ENCODE measurements at places on chromosomes 5 and 9. TPM values are rescaled to one million over a fixed set of nuclear protein-coding genes. Genes with fewer than 3 reads are reported as not detected.
A peak's percentile ranks its signal among the peaks of the same experiment; 100 is the strongest.

- DNase-seq, result no peak
Measured at GRCh38 chr9:126668058-126668457, 54.3 kb downstream of the LMX1B start.

DNA sequence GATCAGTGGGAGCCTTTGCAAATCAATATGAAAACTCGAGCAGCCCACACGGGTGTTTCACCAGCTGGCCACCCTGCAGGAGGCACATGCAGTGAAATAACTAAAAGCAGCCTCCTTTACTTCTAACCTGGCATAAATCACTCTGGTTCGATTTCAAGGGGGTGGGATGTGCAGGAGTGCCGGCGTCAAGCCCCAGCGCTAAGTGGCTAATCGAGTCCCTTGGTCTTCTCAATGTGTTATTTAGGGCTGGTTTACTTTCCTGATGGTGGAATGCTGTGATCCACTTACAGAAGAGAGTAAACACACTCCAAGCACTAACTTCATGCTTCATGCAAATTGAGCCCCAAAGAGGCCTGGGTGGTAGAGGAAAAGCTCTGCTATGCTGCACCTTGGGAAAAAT is 109.4 kb downstream of the TMEM174 start:
- no peak for DNase-seq

DNA sequence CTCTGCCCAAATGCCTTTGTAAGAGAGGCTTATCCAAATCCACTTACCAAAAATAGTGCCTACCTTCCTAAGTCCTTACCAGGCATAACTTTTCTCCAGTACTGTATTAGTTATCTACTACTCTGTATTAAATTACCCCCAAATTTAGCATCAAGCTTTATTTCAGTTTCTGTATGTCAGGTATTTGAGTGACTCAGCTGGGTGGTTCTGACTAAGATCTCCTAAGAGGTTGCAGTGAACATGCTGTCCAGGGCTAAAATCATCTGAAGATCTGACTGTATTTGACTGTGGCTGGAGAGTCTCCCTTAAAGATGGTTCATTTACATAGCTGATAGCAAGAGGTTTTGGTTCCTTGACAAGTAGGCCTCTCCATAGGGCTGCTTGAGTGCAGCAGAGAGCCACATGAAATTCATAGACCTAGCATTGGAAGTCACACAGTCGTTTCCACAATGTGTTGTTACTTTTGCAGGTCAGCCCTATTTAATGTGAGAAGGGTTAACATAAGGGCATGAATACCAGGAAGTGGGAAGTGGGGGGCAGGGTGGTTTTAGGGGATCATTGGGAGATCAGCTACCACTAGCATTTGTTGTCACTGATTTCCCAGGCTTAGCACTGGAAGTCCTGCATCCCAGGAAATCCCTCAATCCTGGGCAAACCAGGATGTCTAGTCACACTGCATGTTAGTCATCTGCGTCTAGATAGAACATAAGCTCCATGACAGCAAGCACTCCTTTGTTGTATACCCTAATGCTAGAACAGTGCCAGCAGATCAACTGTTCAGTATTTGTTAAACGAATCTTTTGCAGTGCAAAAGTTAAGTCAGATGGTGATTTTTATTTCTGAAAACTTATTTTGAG is 2.0 kb upstream of the ZNF622 start:
- peak; percentile 42 for DNase-seq

- DNase-seq, result no peak
Measured at GRCh38 chr5:98968056-98968564, 39.3 kb upstream of the CHD1 start.

DNA sequence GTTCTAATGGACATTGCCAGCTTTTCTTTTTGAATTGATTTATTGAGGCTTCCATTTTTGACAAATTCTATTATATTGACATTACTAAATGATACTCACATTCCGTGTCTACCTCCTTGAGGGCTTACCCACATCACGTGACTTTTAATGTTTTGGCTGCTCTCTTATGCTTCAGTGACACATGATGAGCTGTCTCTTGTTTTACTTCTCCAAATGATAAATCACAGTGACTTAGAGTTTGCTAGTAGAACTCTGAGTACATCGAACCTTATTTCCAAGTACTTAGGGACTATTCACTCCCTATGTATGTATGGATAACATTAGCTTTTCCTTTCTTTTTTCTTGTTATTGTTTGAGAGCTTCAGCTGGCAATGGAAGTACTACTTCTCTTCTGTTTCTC is 169.8 kb upstream of the KCNN2 start:
- no peak for DNase-seq

DNA sequence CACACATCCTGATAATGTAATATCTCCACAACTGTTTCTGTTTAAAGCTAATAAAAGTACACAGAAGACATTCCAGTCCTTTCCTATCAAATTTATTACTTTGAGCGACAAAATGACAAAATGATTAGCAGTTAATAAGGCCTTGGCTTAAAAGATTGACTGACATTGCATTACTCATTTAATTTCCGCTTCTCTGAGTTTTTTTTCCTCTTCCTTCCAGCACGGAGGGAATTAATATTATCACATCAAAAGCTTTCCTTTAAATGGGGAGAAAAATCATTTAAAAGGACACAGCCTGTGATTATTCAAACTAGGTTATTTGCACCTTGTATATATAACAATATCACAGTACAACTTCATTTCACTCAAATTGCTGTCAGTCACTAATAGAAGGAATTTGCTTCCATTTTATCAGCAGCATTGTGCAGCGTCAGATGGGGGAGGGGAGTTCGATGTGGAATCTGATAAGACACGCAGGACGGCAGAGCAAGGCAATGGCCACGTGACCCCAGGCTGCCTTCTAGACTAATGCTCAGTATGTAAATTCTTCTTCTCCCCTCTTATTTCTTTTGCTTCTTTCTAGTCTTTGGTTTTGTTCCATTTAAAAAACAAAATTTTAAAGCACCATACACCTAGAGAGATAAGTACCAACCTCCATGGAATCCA is 400.5 kb downstream of the IRX1 start:
- DNase-seq, result no peak

DNA sequence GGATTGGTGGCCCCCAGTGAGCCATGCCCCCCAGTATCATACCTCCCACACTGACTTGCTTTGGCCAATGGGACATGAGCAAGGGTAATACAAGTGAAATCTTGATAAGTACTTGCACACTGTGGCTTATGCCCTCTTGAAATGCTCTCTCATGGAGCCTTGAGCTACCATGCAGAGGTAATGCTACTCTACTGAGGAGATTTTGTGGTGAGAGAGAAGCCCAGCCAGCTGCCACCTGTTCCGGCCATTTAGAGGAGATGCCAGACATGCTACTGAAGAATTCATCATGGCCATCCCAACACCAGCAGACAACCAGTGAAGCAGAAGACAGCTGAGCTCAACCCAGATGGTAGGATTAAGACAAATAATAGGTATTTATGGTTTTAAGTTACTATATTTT is 299.5 kb downstream of the MEF2C start:
- no peak for DNase-seq

- no peak for DNase-seq
Measured at GRCh38 chr5:65252977-65253376, 228.7 kb downstream of the ADAMTS6 start.

DNA sequence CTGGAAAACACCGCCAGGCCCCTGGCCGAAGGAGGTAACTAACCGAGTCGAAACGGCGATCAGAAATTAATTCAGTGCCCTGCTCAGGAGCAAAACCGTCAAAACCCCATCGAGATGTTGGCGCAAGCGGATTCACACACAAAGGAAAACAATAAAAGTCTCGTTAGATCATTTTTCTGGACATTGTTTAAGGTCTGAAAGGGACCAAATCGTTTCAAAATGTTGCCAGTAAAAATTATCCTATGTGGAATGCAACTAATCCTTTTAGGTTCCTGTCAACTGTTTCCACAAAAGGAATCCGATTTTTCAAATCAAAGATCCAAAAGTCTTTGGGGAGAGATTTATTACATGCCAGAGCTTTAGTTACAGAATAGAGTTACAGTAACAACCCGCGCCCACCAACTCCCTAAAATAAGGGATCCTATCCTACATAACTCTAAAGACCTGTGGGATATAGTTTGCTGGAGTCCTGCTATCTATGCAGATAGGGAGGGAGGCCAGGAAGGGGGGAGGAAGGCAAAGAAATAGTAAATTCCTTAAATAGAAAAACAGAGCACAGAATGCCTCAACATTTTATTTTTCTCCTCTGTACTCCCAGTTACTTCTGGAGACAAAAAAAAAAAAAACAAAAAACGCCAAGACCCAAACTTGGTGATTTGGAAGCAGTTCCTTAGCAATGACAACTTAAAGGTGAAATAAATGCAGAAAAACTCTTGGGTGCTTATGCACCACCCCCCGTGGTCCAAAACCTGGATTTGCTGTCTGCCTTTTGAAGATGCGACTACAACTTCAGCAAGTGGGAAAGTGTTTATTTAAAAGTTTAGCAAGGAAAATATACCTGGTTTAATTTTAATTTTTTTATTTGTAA is 10.6 kb downstream of the FOXD1 start:
- DNase-seq, result no peak

DNA sequence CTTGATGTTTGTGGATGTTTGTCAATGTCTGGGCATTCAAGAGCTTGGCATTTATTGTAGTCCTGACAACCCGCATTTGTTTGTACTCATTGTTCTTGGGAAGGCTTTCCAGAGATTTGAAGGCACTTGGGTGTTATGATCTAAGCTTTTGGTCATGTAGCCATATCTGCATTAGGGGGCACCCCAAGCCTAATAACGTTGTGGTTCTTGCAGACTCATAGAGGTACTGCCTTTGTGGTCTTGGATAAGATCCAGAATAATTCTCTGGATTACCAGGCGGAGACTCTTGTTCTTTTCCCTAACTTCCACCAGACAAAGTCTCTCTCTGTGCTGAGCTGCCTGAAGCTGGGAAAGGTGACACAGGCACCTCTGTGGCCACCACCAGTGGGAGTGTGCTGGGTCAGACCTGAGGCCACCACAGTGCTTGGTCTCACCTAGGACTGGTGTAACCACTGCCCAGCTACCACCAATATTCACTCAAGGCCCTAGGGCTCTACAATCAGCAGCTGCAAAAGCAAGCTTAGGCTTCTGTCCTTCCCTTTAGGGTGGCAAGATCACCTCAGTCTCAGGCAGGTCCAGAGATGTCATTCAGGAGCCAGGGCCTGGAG is 144.4 kb upstream of the TAS2R1 start:
- peak; percentile 89 for DNase-seq

GRCh38 chr9:37650873-37651768 is at the start of gene FRMPD1:
Gene FRMPD1, plus strand, starts transcription at chr9:37650954. Its CDS starts 41,688 bp downstream, at chr9:37692642.
- DNase-seq, result peak; percentile 37

- DNase-seq, result no peak
Measured at GRCh38 chr9:116671605-116672004, 15.5 kb upstream of the TRIM32 start.

- DNase-seq, result no peak
Measured at GRCh38 chr9:5819174-5819573, 13.7 kb downstream of the ERMP1 start.

DNA sequence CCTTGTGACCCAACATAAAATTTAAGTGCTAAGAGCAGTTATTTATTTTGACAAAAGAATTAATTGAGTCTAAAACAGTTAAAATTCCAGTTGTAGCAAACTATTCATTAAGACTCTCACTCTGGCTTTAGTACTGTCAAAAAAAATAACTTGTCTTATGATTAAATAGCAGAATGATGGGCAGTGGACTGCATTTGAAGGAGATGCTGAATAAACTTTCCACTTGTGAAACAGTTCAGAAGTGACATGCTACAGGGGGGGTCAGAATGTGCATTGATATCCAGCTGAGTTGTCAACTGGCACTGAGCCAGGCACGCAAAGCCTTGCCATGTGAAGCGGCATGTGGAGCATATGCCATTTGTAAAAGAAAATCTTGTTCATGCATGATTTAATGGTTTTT is 76.0 kb downstream of the FCHO2 start:
- peak; percentile 39 for DNase-seq

DNA sequence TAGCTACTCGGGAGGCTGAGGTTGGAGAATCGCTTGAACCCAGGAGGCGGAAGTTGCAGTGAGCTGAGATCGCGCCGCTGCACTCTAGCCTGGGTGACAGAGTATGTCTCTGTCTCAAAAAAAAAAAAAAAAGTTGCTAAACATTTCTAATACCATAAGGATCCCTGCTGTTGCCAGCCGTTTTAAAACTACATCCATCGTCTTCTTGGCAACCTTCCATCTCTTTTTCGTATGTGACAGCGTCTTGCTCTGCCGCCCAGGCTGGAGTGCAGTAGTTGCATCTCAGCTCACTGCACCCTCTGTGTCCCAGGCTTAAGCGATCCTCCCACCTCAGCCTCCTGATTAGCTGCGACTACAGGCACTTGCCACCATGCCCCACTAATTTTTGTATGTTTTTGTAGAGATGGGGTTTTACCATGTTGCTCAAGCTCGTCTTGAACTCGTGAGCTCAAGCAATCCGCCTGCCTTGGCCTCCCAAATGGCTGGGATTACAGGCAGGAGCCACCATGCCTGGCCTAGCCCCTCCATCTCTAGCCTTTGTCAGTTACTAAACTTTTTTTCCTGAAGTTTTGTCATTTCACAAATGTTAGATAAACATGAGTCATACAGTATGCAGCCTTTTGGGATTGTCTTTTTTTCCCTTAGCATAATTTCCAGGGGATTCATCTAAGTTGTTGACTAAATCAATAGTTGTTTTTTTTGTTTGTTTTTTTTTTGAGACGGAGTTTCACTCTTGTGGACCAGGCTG is 13.5 kb downstream of the NSD1 start:
- peak; percentile 15 for DNase-seq

DNA sequence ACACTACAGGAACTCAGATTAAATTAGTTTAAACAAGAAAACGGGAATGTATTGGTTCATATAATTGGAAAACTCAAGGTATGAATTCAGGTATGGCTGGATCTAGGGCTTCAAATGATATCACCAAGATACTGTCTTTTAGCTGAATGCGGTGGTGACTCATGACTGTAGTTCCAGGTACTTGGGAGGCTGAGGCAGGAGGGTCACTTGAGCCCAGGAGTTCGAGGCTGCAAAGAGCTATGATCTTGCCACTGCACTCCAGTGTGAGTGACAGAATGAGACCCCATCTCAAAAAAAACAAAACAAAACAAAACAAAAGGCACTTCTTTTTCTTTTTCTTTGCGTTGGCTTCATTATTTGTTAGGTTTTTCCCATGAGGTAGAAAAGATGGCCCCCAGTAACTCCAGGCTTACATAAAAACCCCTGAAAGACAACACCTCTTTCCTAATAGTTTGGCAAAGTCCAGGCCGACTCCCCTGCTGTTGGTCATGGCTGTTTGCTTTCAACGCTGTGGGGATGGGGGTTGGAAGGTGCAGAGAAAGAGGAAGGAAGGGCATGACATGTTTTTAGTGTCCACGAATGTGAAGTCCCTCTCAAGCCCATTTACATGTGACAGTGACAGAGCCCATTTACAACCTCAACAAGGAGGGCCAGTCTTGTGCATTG is 39.8 kb upstream of the CRB2 start:
- DNase-seq, result no peak

- DNase-seq, result peak; percentile 3
Measured at GRCh38 chr9:89522261-89522958, 24.5 kb upstream of the SEMA4D start.

The F2RL1 gene
- total RNA-seq, result 26.3 TPM

The PDE6A gene
- total RNA-seq, result not detected

The BTNL3 gene
- total RNA-seq, result not detected

The LTC4S gene
- total RNA-seq, result not detected

The AGGF1 gene
- total RNA-seq, result 19.0 TPM

The NOXA1 gene
- total RNA-seq, result not detected

The TRPM3 gene
- under 0.01 TPM for total RNA-seq

The ZDHHC11B gene
- total RNA-seq, result not detected

The RNF145 gene
- total RNA-seq, result 84.2 TPM

The ARHGEF28 gene
- total RNA-seq, result 40.2 TPM

The PKD2L2 gene
- not detected for total RNA-seq

The SPACA9 gene
- total RNA-seq, result 2.2 TPM

The SPAAR gene
- total RNA-seq, result not detected

The PHYKPL gene
- 31.5 TPM for total RNA-seq

The HTR4 gene
- total RNA-seq, result not detected

The ACSL6 gene
- total RNA-seq, result not detected

The ANKRD20A1 gene
- not detected for total RNA-seq

The SV2C gene
- total RNA-seq, result not detected

Data from fibroblast of villous mesenchyme (primary cell).